ENCODE measurements at places on chromosomes 3 and 15. TPM values are rescaled to one million over a fixed set of nuclear protein-coding genes. Genes with fewer than 3 reads are reported as not detected.

Gene RNU5B-1
- under 0.01 TPM for total RNA-seq

Gene RYR3
- total RNA-seq, result 6.3 TPM

DNA sequence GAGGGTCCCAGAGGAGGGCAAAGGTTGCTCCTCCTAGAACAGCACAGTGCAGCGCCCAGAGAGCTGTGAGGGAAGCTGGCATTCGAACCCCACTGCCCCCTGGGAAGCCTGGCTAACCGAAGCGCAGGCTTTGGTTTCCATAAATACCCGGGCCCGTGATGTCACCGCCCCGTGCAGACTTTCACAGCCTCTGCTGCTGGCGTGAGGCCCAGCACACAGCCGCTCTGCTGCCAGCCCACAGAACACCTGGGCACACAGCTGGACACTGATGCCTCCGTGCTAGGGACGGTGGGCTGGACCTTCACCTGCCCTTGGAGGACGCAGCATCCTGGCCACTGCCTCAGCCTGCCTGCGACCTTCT lies 1.0 kb downstream of the IQSEC1 start:
- DNase-seq, result no peak

DNA sequence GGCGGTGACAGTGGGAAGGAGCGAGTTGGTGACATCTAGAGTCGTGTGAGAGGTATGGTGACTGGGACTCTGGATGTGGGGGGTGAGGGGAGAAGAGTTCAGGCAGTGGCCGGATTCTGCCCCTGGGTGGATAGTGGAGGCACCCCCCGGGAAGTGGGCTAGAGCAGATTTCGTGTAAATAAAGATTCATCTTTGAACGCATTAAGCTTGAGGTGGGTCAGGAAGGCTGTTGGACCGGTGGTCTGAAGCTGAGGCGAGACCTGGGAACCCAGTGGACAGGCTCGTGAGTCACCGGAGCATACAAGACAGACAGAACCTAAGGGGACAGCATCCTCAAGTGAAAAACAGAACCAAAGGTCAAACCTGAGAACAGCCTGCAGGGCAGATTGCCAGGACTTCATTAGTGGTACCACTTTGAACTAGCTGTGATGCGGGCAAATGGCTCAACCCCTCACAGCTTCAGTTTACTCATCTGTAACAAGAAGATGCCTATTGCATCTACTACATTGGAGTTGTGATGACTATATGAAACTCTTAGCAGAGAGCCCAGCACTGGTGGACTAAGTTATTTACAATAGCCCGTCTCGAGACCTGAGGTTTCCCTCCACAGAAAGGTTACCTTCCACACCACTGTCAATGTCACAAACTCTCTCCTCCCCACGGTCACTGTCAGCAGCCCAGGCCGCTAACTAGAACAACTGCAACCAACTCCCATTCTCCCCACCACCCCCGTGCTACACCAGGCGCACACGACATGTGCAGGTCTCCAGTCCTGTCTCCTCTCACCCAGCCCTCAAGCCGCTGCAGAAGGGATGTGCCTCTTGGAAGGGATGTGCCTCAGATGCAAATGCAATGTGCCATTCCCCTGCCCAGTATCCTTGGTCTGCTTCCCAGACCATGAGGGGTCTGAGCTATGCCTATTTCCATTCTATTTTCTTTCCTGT lies 901 bp upstream of the CLN6 start:
- no peak for DNase-seq

DNA sequence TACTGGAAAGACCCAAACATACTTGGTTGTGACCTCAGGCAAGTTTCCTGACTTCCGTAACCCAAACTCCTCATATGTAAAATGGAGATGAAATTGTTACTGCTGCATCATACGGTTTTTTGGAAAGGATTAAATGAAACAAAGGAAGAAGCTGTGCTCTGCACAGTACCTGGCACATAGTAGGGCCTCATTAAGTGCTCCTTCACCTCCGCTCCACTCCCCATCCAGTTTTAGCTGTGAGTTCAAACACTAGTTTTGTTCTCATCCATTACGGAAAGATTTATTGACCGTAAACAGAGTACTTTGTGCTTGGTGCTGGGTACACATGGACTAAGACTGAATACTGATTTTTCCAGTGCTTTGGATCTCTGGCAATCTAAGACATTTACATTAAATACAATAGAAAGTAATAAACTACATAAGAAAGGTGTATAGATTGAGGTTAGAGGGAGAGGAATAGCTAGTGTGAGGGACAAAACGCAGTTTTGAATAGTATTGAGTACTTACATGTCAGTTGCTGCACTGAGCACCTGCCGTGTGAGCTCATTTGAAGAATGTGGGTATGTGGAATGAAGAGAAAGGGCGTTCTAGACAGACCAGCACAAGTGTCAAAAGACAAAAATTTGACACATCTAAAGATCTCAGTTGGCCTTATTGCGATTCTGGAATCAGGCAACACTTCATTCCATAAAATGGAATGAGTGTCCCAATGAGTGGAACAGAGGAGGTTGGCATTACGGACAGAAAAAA lies 594 bp upstream of the ICE2 start:
- DNase-seq, result peak; percentile 50

Data from skin of body (tissue), 3 donors.